ENCODE measurements at places on chromosomes 5 and 9.

- no peak for DNase-seq
These were observed 120.0 kb upstream of the CDKN2B start for GRCh38 chr9:22129133-22129532.

- no peak for DNase-seq
These were observed 213.4 kb downstream of the AUH start for GRCh38 chr9:91148306-91148705.

GRCh38 chr5:78547183-78547582, 101.4 kb downstream of the LHFPL2 start:
- no peak for DNase-seq

GRCh38 chr9:92617951-92618510, 51.9 kb downstream of the IPPK start:
- DNase-seq = no peak

DNA sequence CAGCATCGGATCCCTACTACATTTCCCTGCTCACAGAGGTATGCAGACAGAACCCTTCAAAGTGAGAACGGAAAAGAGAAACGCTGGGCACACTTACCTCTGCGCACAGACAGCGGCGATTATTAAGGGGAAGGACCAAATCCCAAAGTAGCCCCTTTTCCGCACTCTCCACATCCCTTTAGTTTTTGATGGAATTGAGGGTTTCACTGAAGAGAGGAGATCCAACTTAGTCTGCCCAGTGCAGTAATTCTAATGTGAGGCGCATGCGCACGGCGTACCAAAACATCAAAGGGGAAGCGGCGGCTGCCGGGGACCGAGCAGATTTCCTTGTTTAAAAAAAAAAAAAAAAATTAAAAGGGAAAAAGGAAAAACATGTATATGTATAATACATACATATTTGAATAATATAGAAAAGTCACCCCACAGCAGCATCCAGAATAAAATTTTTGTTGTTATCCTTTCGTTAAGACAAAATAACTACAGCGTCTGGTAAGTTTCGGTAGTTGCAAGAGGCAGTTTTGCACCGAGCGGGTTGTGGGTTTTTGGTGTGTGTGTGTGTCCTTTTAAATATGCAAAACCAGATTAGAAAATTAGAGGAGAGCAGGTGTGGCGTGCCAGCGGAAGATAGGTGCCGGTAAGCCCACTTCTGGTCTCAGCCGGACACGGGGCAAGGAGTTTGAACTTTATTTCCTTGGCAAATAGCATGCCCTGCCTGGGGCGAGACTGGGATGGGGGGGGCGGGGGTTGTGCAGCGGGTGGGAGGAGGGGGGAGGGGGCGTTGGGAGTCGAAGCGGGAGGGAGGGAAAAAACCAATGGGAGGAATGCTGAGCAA, at the start of gene GABRB2:
Gene GABRB2, minus strand, starts transcription at position 256 of the 832 bp plus-strand sequence. Its CDS starts 82 bp downstream, at position 174.
- peak; percentile 40 for DNase-seq

- no peak for DNase-seq
These were observed 435.9 kb downstream of the BNC2 start for GRCh38 chr9:16434526-16434925.

DNA sequence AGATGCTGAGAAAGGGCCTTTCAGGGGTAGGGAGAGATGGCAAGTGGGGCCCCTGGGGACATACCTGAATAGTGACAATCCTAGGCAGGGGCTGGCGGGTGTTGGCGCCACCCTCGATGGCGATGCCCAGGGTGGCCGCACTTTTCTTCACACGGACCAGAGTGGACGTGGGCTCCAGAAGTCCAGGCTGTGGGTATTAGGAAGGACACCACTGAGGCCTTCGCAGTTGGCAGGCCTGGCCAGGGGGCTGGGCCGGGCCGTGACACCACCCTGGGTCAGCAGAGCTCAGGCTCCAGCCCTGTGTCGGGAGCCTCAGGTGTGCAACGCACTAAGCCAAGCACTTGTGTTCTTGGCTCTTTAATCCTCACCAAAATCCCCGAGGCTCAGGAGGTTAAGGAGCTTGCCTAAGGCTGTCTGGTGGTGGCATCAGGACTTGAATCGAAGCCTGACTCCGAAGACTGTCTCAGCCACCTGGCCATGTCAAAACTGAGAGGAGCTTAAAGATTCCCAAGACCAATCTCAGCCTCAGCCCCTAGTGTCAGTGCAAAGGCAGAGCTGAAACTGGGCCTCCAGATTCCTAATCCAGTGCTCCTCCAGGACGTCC, 15.5 kb upstream of the AKNA start:
- no peak for DNase-seq

DNA sequence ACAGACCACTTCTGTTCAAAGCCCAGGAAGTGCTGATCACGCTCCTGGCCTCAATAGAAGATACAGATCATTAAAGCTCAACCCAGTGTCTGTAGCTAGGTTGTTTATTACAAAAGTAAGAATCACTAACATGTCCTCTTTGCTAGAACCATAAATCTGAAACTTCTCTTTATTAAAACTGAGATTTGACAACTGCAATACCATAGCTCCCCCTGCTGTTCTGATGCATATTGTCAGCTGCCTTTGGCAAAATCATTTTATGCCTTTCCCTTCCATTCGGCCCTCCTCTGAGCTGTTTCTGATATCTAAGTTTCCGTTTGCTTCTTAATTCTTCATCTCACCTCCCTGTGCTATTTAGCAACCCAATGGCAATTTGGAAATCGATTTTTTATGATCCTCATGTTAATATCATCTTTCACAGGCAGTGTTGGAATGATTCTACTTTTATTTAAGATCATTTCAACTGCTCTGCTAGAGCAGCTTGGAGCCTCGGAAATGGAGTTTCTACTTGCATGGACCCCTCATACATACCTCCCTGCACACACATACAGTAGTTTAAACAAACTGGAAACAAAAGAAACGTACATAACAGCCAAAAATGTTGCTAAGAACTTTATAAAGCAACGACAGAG, 998.8 kb downstream of the MAT2B start:
- no peak for DNase-seq

- DNase-seq = no peak
These were observed 434 bp downstream of the GLRX start for GRCh38 chr5:95822043-95822541.

DNA sequence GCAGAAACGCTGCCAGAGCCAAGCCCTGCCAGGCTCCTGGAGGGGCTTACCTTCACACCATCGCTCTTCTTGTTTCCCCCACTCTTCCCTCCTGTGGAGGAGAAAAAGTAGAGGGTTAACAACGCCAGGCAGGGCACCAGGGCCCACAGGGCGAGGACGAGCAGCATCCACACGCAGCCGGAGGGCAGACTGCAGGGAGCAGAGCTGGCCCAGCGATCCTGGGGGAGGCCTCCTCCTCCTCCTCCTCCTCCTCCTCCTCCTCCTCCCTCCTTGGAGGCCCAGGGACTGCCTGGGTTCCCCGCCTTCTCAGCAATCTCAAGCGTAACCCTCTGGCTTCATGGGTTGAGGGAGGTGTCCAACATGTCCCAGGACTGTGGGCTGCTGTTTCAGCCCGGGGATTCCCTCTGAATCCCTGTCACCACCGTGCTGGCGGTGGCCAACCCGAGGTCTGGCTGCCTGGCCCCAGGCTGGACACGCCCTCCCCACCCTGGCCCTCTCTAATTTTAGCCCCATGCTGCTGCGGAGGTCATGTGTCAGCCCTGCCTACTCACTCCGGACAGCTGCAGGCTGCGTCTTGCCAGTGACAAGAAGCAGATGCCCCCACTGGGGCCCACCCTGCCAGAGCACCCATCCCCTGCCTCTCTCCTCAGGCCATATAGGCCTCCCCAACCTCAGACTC, 44.3 kb downstream of the CAMK2A start:
- no peak for DNase-seq

DNA sequence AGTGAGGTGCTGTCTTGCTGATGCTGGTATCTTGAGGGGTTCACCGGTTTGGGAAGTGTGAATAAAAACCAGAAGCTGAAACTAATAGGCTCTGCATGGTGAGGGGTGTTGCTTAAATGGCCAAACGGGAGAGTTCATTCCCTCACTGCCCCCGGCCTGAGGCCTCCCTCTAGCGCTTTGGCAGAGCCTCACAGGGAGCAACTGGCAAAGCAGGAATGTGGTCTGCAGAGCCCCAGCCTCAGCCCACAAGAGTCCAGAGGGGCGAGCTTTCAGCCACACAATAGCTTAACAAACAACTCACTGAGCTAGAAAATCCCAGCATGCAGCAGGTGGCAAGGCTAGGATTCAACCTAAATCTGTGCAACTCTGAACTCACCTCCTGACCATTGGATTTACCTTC, 234.8 kb downstream of the MED10 start:
- no peak for DNase-seq

DNA sequence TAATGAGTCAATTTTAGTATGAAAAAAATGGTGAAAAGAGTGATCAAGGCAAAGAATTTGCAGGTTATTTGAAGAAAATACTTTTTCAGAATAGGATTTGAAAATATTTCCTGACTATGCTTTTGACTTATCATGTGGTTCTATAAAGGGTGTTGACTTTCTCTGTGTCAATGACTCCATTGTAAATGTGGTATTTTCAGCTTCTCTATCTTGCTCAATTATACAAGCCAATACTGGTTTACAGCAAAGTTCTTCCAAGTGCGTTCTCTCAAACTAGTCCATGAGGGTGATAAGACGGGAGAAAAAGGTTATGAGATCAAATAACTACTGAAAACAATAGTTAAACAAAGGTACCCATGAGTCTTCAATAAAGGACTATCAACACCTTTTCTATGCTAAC, 21.7 kb downstream of the IL33 start:
- no peak for DNase-seq

DNA sequence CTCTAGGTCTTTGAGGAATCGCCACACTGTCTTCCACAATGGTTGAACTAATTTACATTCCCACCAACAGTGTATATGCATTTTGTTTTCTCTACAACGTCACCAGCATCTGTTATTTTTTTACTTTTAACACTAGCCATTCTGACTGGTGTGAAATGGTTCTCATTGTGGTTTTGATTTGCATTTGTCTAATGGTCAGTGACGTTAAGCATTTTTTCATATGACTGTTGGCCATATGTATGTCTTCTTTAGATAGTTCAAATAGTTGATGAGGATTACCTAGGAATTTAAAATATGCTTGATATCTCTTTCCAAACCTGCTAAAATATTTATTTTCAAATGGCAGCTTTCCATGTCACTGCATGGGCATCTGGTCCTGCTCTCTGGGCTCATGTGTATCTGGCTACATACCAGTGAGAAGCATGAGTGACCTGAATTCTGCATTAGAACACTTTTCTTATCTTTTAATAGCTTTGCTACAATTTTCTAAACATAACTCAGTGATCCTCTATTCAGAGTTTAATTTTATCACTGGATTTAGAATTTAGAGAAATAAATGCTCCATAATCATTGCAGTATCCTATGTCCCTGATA, 95.8 kb upstream of the ADAMTS16 start:
- DNase-seq = no peak

DNA sequence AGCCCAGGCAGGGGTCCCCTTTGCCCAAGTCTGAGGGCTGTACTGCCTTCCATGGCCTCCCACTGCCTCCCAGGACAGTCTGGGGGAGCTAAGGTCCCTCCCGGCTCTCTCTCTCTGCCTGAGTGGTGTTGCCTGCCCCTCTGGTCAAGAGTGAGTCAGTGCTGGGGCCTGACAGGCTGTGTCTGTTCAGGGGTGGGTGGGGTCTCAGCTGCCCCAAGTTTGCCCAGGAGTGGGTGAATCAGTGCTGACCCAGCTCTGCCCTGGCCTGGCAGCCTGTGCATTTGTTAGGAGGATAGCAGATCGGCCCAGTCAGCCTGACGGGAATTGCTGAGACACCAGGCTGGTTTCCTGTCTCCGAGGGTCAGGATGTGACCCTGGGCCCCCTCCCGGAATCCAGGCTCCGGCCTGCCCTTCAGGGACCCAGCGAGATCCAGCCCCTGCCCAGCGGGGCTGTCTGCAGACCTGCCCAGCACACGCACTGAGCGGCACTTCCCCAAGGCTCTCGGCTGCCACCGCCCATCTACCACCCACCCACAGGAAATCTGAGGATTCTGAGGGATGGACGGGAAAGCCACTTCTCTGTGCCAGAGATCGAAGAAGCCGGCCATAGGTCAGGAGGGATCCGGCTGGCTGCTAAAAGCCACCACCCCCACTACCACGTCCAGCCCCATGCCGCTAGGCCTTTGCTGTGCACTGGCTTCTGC, 15.9 kb downstream of the ENG start:
- DNase-seq = no peak

GRCh38 chr5:163624431-163624830, 119.0 kb downstream of the MAT2B start:
- DNase-seq = no peak
